Activated T-cell treated with anti-CD3 and anti-CD28 coated beads for 48 hours (primary cell): ENCODE measurements at places on chromosomes 2 and 18.

GRCh38 chr2:193907561-193907960 is 1712.8 kb upstream of the TMEFF2 start:
- DNase-seq: no peak

DNA sequence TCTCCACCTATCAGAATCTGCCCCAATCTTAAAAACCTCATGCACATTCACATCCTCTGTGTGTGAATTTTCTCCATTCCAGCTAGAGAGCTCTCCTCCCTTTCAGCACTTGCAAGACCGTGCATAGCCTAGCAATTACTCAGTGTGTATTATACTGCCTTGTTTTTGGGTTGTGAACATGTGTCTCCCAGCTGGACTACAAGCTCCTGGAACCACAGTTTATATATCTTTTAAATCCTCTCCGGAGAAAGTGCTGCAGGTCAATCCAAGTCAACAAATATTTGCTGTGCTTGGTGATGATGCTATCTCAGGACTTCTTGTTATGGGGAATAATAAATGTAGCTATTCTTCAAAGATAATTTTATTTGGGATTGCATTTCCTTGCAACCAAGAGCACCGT is 58.2 kb upstream of the MEX3C start:
- DNase-seq: no peak

DNA sequence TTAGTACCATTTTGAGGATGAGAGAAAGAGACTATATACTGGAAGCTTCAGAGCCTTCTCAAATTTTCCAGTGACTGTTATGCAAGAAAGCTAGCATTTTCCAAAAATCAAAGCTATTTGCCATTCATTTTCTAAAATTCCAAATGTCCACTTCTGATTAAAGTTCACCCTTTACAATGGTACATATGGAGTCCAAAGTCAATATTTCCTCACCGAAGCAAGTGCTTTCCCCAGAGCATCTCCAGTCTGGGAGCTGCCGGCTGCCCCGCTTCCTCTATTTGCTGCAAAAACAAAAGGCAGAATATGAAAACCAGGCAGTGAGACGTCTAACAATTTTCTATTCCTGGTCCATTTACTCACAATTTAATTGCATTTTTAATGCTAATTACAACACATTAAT is 302.0 kb upstream of the CCDC68 start:
- no peak for DNase-seq

DNA sequence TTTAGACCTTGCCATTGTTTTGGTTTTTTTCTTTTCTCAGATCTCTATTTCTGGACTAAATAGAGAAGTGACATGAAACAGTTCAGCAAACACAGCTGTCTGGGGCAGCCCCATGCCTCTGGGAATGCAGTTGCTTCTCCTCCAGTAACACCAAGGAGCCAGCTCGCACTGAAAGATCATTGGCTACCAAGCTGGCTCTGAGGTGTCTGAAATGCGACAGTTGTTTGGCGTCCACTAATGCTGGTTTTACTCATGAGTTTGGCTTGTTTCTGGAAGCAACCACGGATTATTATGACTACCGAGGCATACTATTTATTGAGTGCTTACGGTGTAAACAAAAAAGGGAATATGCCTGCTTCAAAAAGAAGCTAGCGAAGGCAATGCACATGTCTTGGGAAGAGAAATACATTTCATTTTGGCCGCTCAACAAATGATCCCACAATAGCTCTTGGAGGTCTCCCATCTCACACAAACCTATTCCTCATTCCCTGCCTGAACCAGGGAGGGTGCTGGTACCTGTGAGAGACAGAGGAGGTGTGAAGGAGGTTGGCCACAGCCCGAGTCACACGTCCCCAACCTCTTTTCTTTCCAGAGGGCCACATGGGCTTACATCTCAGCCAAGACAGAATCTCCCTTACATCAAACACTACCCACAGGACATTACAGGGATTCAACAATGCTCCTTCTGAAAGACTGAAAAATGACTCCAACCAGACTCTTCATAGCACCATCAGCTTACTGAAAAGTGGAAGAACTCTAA is 37.5 kb upstream of the NEB start:
- no peak for DNase-seq

DNA sequence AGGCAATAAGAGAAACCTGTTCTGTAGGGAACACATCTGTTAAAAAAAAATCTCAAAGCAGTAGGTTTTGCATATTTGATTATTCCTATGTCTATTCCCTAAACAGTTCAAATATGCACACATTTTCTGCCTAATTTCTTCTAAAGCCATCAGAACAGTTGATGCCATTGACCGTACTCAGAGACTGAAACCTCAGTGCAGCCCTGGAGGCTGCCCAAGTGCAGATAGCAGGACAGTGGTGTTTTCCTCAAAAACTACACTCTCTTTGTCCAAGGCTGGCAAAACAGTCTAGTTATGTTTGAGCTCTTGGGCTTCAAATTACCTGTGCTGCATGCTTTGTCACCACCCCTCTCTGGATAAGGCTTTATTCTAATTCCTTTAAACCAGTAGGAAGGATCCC is 23.3 kb upstream of the NFE2L2 start:
- no peak for DNase-seq

- DNase-seq: no peak
These were observed 6.7 kb downstream of the SCYGR3 start for GRCh38 chr2:227607941-227608340.

DNA sequence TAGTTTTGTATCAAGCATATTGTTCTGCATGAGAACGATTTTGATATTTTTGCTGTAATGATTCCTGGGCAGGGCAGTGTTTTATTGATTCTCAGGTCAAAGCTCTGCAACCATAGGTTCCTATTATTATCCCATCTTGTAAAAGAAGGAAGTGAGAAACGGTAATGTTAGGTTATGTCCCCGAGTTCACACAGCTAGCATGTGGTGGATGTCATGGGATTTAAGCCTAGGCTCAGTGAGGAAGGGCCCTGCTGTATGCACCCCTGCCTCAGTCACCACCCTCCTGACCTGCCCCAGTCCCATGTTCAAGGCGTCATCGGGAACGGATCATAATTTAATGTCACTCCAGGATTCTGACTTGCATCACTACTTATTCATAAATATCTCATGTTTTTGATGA is 10.7 kb downstream of the ACP1 start:
- no peak for DNase-seq

DNA sequence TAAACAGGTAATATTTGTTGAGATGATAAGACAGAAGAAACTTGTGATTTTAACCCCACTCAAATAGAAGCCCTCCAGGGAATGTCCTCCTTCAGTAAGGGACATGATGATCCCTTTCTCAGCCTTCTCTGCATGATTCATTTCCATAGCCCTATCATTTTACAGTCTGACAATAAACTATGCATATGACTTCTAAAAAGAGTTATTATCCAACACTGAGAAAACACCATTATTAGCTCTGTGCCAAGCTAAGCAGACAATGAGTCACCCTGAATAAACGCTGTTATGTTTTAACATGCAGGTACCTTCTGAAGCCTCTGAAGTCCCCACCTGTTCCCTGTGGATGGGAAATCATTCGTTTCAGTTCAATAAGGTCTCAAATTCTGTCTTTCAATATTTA is 54.7 kb downstream of the DTNB start:
- DNase-seq: no peak

- DNase-seq: no peak
These were observed 636 bp downstream of the CBLN2 start for GRCh38 chr18:72543357-72544055.

DNA sequence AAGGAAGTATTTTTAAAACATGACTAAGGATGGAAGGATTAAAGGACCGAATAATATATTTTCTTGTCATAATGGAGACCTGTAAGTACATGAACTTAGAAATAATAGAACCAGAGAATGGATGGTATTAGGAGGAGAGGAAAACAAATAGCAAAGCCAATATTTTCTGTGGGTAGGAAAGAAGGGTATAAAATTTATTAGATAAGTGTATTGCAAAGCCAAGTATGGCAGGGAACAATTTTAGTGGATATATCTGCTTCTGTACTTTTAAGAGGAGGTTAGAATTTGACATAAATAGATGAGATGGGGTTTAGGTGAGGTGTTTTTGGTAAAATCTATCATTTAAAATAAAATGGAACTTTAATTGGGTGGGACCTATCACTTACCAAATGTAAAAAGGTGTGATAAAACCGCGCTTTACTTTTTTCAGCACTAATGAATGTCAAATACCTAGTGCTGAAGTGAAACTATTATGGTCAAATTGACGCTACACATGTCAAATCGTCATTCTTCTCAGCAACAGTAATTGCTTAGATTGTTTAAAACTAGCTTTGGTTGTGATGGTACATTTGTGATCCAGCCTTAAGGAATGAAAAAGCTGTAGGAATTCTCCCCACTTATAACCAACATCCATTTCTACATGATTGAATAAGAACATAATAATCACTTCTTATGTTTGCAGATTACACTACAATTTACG is 78.1 kb upstream of the ZEB2 start:
- no peak for DNase-seq

- DNase-seq: no peak
These were observed 140.6 kb upstream of the ID2 start for GRCh38 chr2:8541223-8541622.

GRCh38 chr2:112794131-112794733 is 9.9 kb upstream of the IL1A start:
- DNase-seq: no peak

- DNase-seq: no peak
These were observed 229.1 kb upstream of the SLC14A2 start for GRCh38 chr18:45386041-45386655.

- no peak for DNase-seq
These were observed 191.0 kb downstream of the HDAC4 start for GRCh38 chr2:239209783-239210182.

GRCh38 chr2:215269397-215270117 is 42.3 kb upstream of the ATIC start:
- peak; percentile 19 for DNase-seq

DNA sequence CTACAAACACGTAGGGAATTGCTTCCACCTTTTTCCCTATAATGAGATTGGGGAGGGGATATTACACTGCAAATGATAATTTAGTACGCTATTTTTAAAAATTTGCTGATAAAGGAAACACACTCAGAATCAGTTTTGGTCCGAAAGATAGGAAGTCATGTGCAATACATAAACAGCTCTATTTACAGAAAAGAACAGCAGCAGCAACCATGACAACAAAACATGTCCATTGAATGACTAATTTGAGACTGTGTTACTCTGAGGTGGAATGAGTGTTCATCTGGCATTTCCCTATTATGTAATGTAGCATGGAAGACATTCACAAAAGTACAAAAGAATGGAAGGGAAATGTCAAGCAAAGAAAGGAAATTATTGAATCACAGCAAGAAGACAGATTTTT is 337.2 kb downstream of the NBAS start:
- DNase-seq: no peak

DNA sequence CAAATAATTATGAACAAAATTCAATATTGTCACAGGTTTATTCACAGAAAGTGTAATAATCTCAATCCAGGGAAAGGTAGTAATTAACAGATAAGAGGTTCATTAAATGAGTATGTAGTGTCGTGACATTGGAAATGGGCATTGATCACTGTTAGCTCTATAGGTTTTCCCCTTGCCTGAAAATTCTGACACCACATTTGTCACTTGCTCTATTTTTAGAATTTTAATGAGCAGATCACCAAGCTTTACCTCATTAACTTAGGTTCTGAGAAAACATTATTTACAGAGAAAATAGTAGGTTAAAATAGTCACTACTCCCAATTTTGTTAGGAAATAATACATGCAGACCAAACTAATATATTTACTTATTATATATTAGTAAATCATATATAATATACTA is 344.0 kb downstream of the DSC3 start:
- DNase-seq: no peak

DNA sequence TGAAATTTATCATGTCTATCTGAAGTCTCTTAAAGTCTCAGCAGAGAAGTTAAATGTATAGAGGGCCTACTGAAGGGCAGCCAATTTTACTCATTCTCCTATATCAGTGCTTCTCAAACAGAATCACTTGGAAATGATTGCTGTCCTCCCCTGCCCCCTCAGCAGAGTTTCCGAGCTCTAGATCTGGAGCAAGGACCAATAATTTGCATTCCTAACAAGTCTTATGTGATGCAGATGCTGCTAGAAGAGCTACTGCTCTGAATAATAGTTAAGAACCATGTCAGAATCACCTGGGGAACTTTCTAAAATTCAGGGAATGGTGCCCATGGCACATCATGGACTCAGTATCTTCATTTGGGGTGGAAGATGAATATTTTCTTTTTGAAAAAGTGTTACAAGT is 105.6 kb upstream of the EPHA4 start:
- DNase-seq: no peak

DNA sequence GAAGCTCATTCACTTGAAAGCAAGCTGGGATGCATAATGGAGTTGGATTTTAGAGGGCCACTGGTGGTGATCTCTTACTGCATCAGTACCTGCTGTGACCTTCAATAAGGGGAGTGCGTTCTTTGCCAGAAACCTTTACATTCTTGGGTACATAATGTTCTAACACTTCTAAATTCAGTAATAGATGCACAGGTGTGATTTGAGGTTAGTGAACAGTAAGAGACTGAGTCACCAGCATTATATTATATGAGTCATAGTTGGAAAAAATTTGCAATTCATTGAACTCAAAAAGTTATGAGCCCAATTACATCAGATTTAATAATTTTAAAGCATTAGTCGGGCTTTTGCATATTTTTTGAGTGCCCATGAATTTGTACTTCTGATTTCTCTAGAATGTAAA is 803.3 kb downstream of the ADCYAP1 start:
- DNase-seq: no peak

GRCh38 chr2:226775032-226775509 is 24.5 kb downstream of the IRS1 start:
- no peak for DNase-seq

DNA sequence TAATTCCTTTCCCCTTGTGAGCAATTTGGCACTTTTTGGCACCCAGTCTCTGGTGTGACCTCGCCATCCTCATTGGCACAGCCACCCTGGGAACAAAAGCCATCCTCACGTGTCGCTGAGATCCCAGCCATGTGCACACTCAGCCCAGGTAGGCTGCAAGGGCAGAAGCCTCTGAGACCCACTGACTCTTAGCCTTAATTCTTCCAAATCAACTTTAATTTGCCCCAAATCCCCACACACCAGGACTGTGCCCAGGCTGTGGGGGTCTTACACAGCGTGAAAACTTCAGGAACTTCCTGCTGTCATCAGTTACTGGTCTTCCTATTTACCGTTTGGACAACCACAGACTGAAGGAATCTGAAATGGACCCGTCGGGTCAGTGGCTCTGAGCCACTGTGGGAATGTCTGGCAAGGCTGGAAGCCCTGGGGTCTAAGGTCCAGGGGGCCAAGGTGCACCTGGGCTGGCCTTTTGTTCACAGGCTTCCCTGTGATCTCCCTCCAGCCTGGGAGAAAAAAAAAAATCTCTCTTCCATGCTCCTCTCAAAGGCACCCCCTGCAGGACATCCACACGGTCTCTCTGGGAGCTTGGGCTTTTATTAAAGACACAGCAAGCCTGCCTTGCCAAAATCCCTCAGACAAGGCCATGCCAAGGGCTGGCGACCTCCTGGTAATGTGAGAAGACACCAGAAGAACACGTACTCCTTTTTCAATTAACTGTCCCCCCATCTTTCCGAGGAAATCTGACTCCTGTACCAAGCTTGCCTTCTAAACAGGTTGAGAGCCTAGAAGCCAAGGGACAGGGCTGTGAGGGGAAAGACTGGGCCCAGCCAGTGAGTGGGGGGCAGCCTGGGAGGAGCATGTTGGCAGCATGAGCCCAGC is 42.1 kb upstream of the LAPTM4A start:
- no peak for DNase-seq
